Stimulated activated CD4-positive, alpha-beta T cell treated with anti-CD3 and anti-CD28 coated beads, TNF-alpha, amount 100 ng/mL, for 48 hours (primary cell): ENCODE measurements at places on chromosomes 12 and 14.

- no peak for DNase-seq
Observed at GRCh38 chr12:29343022-29343799, 37.8 kb downstream of the ERGIC2 start.

DNA sequence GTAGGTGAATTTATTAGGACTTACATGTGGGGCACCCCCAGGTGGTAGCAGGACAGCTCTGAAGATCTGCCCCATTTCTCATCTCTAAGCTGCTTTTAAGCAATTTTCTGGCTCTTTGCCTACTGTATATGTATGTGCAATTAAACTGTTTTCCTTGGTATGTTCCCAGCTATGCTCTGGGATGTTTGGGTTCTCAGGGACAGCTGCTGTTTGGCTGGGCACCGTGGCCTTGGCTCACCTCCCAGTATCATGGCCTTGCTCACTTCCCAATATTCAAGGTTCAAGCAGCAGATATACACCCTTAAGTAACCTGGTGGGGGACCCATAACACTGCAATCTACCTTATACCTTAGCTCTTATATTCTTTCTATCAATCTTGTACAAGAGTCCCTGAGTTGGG, 53.7 kb upstream of the KITLG start:
- no peak for DNase-seq

DNA sequence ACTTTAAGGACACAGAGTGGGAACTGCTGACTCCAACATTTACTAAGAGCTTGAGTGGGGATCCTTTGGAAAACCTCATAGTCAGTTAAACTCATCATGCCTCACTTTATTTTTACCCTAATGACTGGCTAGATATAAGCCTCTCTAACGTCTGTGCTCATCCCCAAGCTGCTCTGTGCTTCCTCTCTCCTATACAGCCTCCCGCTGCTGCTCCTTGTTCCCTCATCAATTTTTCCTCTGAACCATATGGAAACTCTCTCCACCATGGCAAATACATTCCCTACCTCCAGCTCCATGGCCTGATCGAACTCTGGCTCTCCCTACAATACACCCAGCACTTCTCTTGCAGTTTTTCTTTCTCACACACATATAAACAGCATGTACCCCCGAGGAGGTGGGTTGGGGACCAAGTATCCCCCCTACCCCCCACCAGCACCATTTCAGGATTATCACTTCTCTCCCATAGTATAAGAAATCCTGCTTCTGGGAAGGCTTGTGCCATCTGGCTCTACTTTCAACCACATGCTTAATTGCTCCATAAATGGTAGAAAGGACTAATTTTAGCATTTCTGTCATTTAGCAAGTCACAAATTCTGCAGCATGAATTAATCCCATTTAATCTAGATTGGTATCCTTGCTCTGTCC, 39.2 kb upstream of the DYRK2 start:
- DNase-seq = no peak

DNA sequence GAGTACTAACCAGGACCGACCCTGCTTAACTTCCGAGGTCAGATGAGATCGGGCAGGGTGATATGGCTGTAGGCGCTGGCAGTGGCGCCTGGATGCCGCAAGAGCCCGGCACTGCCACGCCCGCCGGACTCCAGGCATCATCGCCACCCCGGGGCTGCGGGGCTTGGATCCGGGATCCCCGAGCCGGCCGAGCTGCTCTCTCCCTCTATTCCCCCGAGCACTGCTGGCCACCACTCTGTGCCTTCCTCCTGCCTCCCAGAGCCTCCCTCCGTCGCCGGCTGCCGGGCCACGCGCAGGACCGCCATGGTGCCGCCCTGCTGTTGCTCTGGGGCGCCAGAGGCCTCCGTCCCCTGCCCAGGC, 153.2 kb upstream of the ALG10B start:
- no peak for DNase-seq
